CD4-positive, alpha-beta T cell treated with Interferon alpha-2 for 1 hour (primary cell): ENCODE measurements at places on chromosomes 6 and 20.

GRCh38 chr6:28771401-28772267, 152.2 kb downstream of the TRIM27 start:
- no peak for DNase-seq

- no peak for DNase-seq
Measured at GRCh38 chr6:126145351-126145750, 159.0 kb downstream of the TRMT11 start.

DNA sequence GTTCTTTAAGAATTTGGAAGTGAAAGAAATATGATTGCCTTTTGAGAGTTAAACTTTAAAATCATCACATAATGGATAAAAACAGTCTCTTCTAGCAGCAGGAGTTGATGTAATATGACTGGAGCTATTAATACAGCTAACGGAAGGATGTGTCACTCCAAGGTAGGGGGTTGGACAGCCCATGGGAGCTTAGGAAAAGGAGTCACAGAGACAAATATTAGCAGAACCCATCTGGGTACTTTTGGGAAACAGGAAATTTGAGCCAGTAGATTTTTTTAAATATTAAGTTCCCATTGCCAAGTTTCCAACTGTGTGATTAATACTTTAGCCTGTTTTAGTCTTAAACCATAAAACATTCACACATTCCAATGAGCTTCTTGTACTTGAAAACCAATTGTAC, 164.7 kb upstream of the RIMS1 start:
- DNase-seq = no peak

GRCh38 chr6:113357041-113357440, 500.1 kb upstream of the MARCKS start:
- no peak for DNase-seq

- no peak for DNase-seq
Measured at GRCh38 chr6:30600451-30600961, 16.5 kb downstream of the PPP1R10 start.
